AML-193 (cell line): ENCODE measurements at places on chromosomes 11 and 22.

DNA sequence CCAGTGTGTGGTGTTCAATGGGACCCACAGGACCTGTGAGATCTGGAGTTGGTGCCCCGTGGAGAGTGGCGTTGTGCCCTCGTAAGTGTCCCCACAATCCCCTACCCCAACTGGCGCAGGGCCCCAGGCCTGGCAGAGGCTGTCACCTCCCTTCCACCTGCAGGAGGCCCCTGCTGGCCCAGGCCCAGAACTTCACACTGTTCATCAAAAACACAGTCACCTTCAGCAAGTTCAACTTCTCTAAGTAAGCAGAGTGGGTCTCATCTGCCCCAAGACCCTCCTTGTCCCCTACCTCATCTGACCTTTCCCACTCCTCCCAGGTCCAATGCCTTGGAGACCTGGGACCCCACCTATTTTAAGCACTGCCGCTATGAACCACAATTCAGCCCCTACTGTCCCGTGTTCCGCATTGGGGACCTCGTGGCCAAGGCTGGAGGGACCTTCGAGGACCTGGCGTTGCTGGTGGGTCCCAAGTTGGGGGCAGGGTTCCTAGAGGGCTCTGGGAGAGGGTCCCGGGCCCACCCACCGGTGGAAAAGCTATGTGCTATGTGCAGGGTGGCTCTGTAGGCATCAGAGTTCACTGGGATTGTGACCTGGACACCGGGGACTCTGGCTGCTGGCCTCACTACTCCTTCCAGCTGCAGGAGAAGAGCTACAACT is 8.1 kb downstream of the P2RX6 start:
- DNase-seq, result no peak

- no peak for DNase-seq
Measured at GRCh38 chr22:38305471-38306448, 11.5 kb downstream of the CSNK1E start.

DNA sequence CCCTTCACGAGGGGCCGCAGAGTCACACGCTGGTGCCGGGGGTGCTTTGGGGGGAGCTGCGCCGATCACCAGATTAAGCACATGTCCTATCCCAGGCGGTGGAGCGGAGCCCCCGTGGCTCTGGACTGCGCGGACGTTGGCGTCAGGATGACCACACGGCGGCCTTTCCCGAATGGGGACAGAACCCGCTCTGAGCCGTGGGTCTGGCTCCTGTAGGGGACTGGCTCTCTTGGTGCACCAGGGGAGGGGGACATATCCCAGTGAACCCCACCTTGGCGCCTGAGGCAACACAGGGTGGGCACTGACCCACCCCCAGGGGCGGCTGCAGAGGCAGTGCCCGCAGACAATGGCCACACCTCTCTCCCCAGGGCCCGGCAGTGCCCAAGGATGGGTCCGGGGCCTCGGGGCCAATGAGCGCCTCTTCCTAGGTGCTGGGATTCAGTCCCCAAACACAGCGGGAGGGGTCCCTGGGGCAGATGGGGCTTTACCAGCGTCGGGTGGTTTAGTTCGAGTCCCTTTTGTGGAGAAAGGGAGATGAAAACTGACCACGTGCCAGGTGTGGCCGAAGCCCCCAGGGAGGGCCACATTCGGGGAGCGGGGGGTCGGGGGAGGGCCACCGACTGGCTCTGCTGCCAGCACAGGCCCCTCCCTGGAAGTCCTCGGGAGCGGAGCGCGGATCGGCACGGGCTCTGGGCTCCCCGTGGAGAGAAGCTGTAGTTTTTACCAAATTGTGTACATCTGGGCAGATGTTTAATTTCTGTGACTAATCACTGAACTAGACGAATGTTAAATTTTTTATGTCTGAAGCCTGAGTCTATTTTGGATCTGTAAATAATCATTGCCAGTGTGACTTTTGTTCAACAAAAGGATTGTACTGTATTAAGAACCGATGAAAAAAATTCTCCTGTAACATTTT is 58.9 kb downstream of the GRAMD4 start:
- DNase-seq, result no peak

- no peak for DNase-seq
Measured at GRCh38 chr11:36899800-36900199, 301.8 kb upstream of the RAG2 start.

- no peak for DNase-seq
Measured at GRCh38 chr11:130886704-130887103, 29.6 kb downstream of the SNX19 start.

DNA sequence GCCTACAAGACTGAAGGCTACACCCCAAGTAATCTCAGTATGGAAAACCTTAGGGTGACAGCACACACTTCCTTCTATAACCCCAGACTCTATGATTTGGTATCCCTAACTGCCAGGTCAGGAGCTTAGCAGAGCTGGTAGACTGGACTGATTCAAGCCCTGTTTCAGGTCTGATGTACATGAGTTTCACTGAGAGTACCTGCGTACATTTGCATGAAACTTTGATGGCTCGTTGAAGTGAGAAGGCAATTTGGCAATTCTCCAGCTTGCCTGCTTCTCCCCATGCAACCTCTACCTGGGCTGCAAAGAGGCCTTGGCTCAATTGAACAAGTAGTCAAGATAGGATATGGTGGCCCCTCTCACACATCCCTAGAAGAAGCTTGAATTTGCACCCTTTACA is 10.2 kb downstream of the FIBIN start:
- no peak for DNase-seq

DNA sequence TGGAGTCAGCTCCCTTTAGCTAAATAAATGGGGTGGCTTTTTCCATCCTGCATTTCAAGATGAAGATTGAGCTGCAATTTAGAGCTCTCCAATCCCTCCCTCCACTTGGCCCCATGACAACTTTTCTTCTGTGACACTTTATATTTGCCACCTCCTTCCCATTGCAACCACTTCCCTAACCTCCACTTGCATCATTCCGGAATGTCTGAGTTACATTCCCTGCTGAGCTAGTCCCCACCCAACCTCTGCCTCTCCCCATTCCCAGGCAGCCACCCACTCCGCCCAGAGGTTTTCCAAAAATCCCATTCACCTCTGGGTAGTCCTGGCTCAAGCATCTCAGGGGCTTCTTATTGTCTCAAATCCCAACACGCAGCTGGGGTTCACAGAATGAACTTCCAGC is 24.7 kb downstream of the PC start:
- no peak for DNase-seq

GRCh38 chr11:8269636-8270035 is 6.0 kb upstream of the LMO1 start:
- no peak for DNase-seq

GRCh38 chr11:11178671-11179638 is 174.1 kb downstream of the CSNK2A3 start:
- no peak for DNase-seq

- DNase-seq, result no peak
Measured at GRCh38 chr11:9982127-9982795, 311.8 kb downstream of the SBF2 start.

- DNase-seq, result no peak
Measured at GRCh38 chr11:47183031-47183856, 3.0 kb downstream of the PACSIN3 start.

- no peak for DNase-seq
Measured at GRCh38 chr11:116654526-116654925, 118.3 kb downstream of the BUD13 start.

DNA sequence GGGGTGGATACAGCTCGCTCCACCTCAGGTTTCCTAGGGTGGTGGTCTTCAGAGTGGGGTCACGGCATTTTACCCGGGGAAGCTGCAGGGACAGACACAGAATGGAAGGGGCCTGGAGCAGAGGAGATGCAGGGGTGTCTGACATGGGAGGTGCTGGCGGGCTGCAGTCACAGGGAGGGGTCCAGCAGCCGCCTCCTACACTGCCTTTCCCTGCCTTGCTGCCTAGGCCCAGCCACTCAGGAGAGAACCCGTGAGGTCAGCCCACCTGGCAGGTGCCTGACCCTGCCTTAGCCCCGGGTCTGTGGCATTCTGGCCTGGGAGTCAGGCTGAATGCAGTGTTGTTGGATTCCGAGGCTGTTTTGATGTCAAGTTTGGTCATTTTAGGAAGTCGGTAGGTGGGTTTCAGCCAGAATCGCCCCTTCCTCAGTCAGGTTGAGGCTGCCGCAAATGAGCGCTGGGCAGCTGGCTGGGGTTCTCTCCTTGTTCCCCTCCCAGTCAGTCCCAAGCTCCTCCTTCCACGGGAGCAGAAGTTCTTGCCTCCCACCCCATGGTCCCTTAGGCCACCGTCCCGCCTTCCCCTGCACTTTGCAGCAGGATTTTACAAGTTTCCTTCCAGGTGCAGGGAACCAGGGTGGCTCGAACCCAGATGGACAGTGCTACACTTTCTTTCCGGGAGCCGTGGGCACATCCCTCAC is 294.5 kb downstream of the TBC1D22A start:
- no peak for DNase-seq

DNA sequence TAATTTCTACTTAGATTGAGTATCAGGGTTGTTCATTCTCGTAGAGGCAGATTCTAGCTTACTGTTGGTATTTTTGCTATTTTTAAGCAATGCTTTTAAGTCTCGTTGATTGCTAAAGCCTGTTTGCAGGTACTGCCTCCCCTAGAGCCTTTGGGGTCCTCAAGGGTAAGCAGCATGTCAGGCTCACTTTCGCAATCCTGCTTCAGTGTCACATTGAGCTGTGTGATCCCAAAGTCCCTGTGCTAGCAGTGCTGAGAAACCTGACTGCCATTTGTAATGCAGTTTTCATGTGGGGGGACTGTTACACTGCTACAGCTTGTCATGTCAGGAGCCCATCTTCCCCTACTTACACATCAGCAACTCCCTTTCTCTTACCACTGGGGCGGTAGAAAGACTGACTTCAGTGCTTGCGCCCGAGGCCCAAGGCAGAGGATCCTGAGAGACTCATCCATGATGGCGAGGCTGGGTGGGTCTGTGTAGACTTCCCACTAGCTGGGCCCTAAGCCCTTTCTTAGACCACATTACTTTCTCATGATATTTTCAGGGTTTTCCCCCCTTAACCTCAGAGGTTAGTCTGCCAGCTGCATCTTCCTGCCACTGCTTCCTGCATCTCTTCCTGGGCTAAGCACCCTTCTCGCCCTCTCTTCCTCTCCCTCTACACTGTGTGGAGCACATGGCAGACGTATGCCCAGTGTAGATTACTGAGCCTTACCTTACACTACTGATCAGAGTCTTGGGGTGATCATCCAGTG is 40.8 kb upstream of the ST14 start:
- peak; percentile 28 for DNase-seq

DNA sequence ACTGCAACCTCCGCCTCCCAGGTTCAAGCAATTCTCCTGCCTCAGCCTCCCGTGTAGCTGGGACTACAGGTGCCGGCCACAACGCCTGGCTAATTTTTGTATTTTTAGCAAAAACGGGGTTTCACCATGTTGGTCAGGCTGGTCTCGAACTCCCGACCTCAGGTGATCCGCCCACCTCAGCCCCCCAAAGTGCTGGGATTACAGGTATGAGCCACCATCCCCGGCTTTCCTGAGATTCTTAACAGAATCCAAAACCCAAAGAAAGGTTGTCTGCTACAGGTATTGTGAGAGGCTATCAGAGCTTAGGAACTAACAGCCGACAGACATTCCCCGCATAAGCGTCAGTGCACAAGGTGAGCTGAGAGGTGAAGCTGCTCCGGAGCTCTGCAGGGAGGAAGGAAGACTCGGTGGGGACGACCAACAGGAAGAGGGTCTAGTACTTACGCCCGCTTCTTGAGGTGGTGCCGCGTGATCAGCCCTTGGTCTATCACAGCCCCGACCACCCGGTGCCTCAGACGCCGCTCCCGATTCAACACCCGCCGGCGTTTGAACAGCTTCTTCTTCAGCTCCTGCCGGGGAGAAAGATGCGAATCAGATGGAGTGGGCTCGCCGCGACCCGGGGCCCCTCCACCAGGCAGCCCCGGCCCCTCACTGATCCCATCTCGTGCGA is 470 bp downstream of the C11orf98 start:
- peak; percentile 52 for DNase-seq
